ENCODE measurements at places on chromosomes 5 and 9. TPM values are rescaled to one million over a fixed set of nuclear protein-coding genes. Genes with fewer than 3 reads are reported as not detected.

- no peak overlapping the region for H3K4me3 ChIP-seq
- no peak overlapping the region for H3K27ac ChIP-seq
- DNase-seq, result no peak
- H3K36me3 ChIP-seq, result no peaks in the 10 kb centered on the region
These were observed 67.0 kb downstream of the PTTG1 start for GRCh38 chr5:160488394-160489325.

DNA sequence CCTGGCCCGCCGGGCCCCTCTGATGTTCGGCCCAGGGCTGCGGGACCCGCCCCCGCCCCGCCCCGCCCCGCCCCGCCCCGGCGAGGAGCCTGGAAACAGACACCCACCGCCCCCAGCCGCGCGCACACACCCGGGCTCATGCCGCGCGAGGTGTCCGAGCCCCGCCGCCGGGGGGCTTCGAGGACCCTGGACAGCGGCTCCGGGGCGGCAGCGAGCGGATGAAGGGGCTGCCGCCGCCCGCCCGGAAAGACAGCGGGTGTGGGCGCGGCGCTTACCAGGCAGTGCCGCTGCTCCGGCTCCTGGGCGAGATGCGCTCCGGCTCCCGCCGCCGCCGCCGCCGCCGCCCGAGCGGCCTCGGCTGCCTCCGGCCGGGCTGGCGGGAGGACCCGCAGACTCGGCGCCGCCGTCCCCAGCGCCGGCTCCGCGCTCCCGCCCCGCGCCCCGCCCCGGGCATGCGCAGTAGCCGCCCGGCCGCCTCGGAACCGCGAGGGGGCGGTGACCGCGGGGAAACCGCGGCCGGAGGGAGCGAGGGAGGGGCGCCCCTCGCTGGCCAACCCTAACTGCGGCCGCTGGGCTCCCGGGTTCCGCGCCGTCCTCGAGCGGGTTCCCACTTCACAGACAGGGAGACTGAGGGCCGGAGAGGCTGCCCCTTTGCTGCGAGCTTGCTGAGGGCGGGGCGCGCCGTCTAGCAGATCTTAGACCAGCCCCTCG, at the start of gene GPRIN1:
GPRIN1 (minus strand) TSS at position 433 of the 711 bp plus-strand sequence. CDS start 10,322 bp downstream, outside the sequence.
- peaks cover 19% of the 10 kb centered on the region for H3K27me3 ChIP-seq
- DNase-seq, result no peak
- H3K4me1 ChIP-seq, result peaks cover 4% of the 10 kb centered on the region
- peak within 1 kb of the TSS; percentile 19 for H3K27ac ChIP-seq
- peak within 1 kb of the TSS; percentile 60 for H3K4me3 ChIP-seq

DNA sequence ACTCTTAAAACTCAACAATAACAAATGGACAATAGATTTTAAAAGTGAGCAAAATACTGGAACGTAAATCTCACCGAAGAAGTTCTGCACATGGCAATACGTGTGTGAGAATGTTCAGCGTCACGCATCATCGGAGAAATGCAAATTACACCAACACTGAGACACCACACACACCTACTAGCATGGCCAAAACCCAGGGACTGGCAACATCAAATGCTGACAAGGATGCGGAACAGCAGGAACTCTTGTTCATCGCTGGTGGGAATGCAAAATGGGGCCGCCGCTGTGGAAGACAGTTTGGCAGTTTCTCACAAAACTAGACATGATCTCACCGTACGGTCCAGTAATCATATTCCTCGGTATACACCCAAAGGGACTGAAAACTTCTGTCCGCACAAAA, 21.6 kb upstream of the CLPTM1L start:
- no peak overlapping the region for H3K27ac ChIP-seq
- no peak overlapping the region for H3K4me3 ChIP-seq
- H3K4me1 ChIP-seq, result no peaks in the 10 kb centered on the region
- DNase-seq, result no peak
- peaks cover 21% of the 10 kb centered on the region for H3K27me3 ChIP-seq
- no peaks in the 10 kb centered on the region for H3K36me3 ChIP-seq

GRCh38 chr9:88528080-88528790, 6.7 kb upstream of the NXNL2 start:
- peaks cover 11% of the 10 kb centered on the region for H3K27me3 ChIP-seq
- no peak overlapping the region for H3K4me3 ChIP-seq
- H3K4me1 ChIP-seq, result no peaks in the 10 kb centered on the region
- no peak for DNase-seq
- no peak overlapping the region for H3K27ac ChIP-seq
- H3K36me3 ChIP-seq, result no peaks in the 10 kb centered on the region

ADGRD2 gene
- not detected for total RNA-seq

KCNV2 gene
- not detected for total RNA-seq

ECM2 gene
- total RNA-seq, result 1.5 TPM

GARIN3 gene
- total RNA-seq, result not detected

CKS2 gene
- total RNA-seq, result 6.5 TPM

Data from gastrocnemius medialis (tissue), 4 donors.